ENCODE measurements at places on chromosomes 2 and 18. TPM values are rescaled to one million over a fixed set of nuclear protein-coding genes. Genes with fewer than 3 reads are reported as not detected.

Gene FBXO48
- 1.6 TPM for total RNA-seq

Gene PAX3
- total RNA-seq = 52.2 TPM

Gene CIDEA
- not detected for total RNA-seq

Gene VIT
- not detected for total RNA-seq

Gene ABCG8
- not detected for total RNA-seq

Gene GALNT3
- 3.1 TPM for total RNA-seq

Gene COX7A2L
- 98.9 TPM for total RNA-seq

Gene KCTD18
- 6.5 TPM for total RNA-seq

Gene LINC00305
- not detected for total RNA-seq

Gene SLC8A1
- total RNA-seq = 4.7 TPM

Gene LYG2
- total RNA-seq = not detected

Gene HOXD13
- total RNA-seq = not detected

Gene PAX8
- 0.49 TPM for total RNA-seq

Gene HOXD3
- 1.9 TPM for total RNA-seq

Gene CTAGE1
- total RNA-seq = not detected

Gene ZFP36L2
- total RNA-seq = 39.8 TPM

Gene ANKRD53
- 1.2 TPM for total RNA-seq

Gene KCNG2
- total RNA-seq = not detected

Gene LBX2
- total RNA-seq = not detected

Gene NEU4
- total RNA-seq = 0.14 TPM

Gene DYNC1I2
- 122 TPM for total RNA-seq

Gene ZEB2
- 200 TPM for total RNA-seq

Gene PID1
- 0.91 TPM for total RNA-seq

Gene CENPA
- 34.5 TPM for total RNA-seq

Gene TTC21B
- 33.0 TPM for total RNA-seq

Gene GKN1
- total RNA-seq = not detected

Gene GPR155
- 1.7 TPM for total RNA-seq

Gene RAB27B
- total RNA-seq = 0.44 TPM

Gene OSR1
- total RNA-seq = 0.45 TPM

Gene OTOS
- total RNA-seq = not detected

Gene SLC5A7
- 3.0 TPM for total RNA-seq

Gene SDC1
- 85.4 TPM for total RNA-seq

Gene RTP5
- not detected for total RNA-seq

Gene RNF152
- total RNA-seq = 7.5 TPM

Gene LRRC30
- total RNA-seq = not detected

Gene GALR1
- total RNA-seq = not detected

Gene TSN
- total RNA-seq = 115 TPM

Gene CYP1B1
- total RNA-seq = 17.5 TPM

Gene INSIG2
- total RNA-seq = 13.0 TPM

Gene FKBP7
- 28.3 TPM for total RNA-seq

Gene AGXT
- not detected for total RNA-seq

Gene CDKL4
- total RNA-seq = 0.75 TPM

Gene ANKRD30B
- not detected for total RNA-seq

Gene CIB4
- total RNA-seq = not detected

Gene STAMBP
- 37.4 TPM for total RNA-seq
